ENCODE measurements at places on chromosomes 3 and 15.

DNA sequence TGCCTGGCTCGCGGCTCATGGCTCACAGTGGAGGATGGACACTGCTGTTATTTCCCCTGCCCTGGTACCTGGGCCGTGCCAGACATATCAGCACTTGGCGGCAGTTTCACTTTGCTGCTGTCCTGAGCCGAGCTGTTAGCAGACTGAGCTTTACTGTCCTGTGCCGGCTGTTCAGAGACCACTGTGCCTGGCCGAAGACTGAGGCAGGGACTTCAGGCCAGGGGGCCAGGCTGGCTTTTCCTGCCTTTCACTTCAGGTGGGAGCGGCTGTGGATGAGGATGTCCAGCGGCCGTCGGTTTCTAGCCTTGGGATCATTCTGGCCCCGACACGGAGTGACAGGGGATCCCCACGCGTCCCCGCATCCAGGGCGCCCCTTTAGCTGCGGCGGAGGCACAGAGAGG lies 1.1 kb downstream of the ATP10A start:
- no peak for DNase-seq

GRCh38 chr15:61050844-61051568 lies 178.1 kb downstream of the RORA start:
- DNase-seq = no peak

GRCh38 chr3:125163739-125164601 lies 48.6 kb downstream of the SLC12A8 start:
- DNase-seq = no peak

DNA sequence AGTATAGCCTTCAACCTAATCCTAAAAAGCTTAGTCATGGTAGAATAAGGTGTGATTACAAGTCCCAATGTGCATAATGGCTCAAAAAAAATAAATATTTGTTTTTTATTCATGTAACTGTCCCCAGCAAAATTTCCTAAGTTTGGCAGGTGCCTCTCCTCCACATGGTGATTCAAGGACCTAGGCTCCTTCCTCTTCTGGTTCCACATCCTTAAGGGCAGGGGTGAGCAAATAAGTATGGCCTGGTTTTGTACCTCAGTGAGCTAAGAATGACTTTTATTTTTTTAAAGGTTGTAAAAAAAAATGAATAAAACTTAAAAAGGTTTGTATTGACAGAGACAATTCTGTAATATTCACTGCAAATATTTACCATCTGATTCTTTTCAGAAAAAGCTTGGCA lies 343.5 kb upstream of the UBE2E2 start:
- no peak for DNase-seq

DNA sequence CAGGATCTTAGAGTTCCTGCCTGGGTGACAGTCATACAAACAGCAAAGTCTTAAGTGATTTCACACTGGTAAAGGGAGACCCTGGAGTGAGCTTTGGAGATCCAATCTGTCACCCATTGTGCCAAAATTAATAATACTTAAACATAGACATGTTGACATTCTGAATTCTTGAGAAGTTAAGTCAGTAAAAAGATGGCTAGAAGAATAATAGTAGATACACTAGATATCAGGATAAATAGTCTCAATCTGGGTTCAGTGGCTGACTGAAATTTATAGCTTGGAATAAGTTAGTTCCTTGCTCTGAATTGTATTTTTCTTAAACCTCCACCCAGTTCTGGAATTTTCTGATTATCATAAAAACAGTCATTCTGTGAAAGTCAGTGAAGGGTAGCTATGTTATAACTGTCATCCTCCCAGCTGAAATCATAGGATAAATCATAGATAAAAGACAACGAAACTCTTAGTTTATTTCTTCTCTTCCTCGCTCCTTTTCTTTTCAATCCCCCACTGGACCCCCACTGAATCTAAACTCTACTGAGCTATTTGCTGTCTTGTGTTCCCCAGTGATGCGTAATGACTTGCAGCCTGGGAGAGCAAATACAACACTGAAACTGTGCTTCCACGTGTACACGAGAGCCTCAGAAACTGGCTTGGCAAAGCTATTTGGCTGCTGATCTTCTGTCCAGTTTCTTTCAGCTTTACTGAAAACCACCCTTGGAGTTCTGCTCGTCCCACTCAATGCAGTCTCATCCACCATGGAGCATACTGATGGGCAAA lies 175.4 kb upstream of the TP63 start:
- DNase-seq = no peak

GRCh38 chr3:128491941-128492670 lies 895 bp downstream of the GATA2 start:
- DNase-seq = peak; percentile 86

Measured in eye (tissue), 1 donor.